ENCODE measurements at places on chromosomes 12 and 14.

GRCh38 chr14:79947440-79948054 is 263.8 kb downstream of the DIO2 start:
- no peak for DNase-seq

DNA sequence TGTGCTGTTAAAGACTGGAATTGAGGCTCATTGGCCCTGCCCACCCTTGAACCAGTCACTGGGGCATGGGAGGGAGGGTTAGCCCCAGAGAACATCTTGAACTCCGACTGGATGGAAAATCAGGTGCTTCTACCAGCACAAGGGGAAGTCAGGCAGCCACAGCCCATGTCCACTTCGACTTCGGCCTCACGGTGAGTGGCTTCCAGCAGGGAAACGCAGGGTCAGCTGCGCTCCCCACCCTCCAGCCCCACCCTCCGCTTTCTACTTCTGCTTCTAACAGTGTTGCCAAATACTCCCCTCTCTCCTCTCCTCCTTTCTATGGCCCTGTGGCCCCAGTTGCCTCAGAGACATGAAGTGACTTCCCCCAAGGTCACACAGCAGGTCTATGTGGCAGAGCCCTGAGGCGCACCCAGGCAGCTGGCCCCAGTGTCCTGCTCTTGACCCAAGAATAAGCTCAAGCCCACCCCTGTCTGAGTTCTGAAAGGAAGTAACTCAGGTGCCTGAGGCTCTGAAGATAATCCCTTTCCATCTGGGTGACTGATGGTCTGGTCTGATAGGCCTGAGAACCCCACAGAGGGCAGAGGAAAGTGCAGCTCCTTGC is 11.9 kb upstream of the SH2B3 start:
- DNase-seq, result peak; percentile 56

DNA sequence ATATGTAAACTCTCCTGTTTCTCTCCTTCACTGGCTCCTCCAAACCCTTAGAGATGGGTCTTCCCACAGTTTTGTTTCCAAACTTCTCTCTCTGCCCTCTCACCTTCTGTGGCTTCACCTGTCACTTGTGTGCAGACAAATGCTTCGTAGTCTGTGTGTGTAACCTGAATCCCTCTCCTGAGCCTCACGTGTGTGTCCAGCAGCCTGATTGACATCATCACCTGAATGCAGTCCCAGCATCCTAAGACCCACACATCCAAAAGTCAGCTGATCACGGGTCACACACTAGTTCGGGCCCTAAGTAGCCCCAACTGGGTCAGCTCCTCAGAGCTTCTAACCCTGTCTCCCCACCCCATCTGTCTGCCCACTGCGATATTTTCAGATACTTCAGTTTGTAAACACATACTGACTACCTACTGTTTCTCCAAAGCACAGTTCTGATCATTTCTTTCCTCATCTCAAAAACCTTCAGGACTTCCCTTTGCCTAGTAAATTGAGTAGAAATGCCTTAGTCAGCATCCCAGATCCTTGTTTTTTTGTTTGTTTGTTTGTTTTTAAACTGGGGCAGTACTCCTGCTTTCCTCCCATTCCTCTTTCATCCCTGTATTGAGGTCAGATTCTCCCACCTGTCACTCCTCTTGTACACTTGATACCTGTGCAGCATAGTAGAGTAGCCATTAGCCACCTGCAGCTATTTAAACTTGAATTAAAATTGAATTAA is 23.7 kb downstream of the FNTB start:
- DNase-seq, result no peak

DNA sequence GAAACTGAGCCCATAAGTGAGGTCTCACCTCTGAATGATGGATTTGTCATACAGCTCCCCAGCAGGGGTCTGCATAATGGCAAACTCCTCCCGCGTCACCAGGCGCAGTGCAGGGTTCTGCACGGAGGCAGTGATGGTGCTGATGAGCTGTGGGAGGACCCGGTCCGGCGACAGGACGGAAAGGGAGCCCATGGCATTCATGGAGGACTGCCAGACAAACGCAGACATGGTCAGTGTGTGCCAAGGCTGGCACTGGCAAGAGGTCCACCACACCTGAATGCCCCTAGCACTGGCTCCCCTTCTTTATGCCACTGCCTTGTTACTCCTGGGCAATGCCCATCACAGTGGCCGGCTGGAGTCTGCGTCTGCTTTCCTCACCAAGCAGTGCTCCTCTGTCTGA is 32.7 kb downstream of the GCN1 start:
- DNase-seq, result no peak

Measured in mesenchymal stem cell (in vitro differentiated cells and primary cell).